ENCODE measurements at places on chromosomes 1 and 21.

DNA sequence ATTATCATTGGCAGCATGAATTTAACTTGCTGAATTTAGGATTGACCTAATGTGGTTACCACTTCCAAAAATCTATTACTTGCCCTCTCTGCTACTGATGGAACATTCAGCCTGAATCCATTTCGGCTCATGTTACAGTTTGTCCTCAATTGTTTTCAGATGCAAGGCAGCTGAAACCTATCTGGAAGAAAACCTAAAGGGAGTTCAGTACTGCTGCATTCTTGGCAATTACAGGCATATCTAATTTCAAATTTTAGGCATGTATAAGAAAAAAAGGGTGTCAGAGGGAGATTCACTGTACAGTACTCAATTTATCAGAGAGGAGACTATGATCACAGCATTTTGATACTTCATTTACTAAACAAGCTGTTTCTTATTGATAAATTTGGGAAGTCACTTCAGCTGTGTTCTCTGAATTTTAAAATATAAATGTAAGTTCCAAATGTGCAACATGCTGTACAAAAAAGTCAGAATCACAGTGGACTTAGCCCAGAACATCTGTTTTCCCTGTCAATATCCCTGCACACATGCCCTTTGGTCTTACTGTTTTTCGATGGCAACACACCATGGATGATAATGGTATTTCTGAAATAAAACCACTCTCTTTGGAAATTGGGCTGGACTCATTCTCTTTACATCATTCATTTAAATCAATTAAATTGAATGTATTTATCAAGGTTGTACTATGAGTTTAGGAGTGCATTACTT is 651.6 kb upstream of the ADGRL4 start:
- DNase-seq: no peak

DNA sequence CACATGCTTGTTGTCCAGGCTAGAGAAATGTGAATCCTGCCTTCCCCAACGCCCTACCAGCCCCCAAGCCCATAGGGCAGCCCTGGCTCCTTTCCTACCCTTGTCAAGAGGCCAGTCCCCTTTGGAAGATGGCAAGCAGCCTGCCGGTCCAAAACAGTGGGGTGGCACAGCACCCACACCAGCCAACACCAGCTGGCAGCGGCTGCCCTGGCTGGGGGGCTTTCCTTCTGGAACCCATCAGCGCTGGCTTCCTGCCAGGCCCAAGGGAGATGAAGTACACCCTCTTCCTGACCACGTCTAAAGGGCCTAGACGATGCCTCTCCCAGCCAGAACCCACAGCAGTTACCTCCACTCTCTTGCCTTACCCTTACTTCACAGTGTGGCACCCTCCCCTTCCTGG is 24.2 kb downstream of the KCNN3 start:
- DNase-seq: no peak

GRCh38 chr1:230501242-230501641 is 75.1 kb upstream of the PGBD5 start:
- DNase-seq: no peak

- no peak for DNase-seq
Observed at GRCh38 chr1:190154744-190155143, 322.9 kb downstream of the BRINP3 start.

DNA sequence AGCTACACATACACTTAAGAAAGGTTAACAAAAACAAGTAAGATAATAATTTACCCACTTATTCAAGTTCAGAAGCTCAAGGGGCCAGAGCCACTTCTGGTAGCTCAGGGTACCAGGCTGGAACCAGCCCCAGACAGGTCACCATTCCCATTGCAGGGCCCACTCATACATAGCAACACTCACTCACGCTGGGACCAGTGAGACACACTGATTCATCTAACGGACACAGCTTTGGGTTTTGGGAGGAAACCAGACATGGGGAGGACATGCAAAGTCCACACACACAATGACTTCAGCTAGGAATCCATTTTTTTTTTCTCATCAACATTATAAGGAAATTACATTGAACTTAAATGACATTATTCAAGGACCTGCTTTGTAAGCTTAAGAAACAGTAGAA is 169.1 kb downstream of the ZC3H11B start:
- no peak for DNase-seq

DNA sequence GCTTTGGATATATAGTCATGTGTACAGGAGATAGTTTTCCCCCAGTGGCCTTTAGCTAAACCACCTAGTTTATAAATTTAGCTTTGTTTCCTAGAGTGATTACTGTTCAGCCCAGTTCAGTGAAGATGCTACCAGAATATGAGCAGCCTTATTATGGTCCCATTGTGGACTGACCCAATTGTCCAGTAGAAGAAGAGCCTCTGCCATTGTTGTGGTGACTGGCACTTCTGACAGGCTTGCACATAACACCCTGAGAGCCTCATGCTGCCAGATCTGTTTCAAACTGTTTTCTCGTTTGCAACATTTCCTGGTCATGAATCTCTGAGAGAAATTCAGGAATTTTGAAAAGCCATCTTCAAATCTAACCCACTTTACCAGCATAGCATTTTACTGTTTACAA is 20.6 kb downstream of the KPNA6 start:
- DNase-seq: no peak

DNA sequence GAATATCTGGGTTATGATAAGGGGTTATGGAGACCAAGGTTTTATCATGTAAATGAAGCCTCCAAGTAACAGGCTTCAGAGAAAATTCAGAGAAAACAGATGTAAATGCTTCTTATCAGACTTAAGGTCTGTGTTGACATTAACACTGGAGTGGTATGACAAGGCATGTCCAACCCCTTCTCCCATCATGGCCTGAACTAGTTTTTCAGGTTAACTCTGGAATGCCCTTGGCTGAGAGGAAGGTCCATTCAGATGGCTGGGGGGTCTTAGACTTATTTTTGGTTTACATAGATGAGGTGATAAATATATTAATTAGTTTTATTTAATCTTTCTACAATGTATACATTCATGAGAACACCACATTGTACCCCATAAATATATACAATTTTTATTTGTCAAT is 399.6 kb downstream of the TBX15 start:
- no peak for DNase-seq

DNA sequence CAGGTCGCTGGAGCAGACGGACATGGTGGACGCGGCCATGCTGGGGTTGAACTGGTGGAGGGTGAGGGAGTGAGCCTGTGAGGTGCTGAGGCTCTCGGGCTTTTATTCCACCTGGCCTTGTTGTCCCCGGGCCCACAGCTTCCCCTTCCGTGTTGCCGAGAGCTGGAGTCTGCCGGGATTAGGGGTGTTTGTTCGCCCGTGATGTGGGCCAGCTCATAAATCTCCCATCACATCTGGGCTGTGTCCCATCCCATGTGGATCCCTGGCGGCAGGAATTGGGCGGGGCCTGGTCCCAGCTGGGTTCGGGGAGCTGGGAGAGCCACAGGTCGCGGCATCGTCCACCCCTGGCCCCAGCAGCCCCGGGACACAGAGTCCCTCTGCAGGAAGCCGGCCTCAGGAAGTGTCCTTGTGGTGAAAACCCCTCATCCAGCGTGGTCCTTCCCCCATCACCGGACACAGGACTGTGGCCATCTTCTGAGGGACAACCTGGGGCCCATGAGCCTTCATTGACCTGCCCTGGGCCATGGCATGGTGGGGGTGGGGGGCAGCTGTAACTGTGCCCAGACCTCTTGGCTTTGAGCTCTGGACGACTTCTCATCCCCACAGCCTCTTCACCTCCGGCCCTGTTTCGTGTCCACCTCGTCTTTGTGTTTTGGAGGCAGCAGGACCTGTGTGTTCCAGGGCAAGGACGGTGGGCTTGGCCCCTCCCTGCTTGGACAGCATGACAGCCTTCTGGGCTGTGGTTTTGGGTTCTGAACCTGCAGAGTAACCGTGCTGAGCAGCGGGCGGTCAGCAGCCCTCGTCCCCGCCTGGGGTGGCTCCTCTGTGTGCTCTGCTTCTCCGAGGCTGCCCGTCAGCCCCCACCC is at the start of gene KRTAP10-6:
KRTAP10-6 (minus strand) TSS at position 60 of the 866 bp plus-strand sequence; CDS start at position 39, 21 bp downstream.
- no peak for DNase-seq

- DNase-seq: peak; percentile 46
Observed at GRCh38 chr1:107936498-107937481, 28.2 kb downstream of the VAV3 start.

GRCh38 chr1:59682396-59683080 is 132.2 kb upstream of the HOOK1 start:
- DNase-seq: no peak

- DNase-seq: no peak
Observed at GRCh38 chr1:226417350-226417749, 9.5 kb upstream of the PARP1 start.

DNA sequence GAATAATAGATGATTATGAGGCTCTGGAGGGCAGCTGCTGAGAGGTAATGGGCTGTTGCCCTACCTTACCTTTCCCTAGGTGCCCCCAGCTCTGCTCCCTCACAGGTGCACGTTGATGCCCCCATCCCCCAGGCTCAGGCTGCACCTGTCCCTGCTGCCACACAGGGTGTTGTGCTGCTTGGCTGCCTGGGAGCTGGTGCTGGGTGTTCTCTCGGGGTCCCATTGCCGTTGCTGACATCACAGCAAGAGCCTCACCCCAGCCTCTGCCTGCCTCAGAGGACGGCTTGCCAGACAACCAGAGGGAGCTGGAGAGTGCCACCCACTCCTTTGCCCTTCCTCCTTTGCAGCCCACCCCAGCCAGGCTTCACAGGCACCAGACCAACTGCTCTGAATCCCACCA is 31.4 kb upstream of the DMBX1 start:
- no peak for DNase-seq

DNA sequence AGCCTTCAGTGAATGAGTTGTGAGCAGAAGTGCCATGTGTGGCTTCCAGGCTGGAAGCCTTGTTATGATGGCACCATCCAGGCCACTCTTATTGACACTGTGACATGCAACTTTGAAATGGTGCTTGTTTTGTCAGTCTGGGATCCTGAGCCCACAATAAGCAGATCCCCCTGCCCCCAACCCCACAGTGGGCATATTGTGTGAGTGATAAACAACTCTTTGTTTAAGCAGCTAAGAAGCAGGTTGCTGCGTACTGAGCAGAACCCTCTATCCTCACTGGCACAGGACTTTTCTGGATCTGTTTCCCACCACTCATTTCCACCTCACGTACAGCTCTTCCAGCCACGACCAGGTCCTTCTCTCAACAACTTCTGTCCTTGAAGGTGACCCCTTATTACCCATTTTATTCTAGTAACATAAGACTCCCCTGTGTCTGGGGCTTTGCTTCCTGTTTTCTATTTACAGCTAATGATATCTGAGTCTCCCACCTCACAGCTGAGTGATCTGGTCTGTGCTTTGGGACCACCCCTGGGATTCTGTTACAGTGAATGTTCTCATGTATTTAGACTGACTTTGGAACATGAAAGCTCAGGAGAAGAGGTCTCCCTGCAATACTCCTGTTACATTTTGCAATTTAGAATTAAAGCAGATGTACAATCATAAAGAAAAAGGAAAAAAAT is 375.5 kb downstream of the PCP4 start:
- no peak for DNase-seq

GRCh38 chr1:48054232-48054631 is 57.0 kb upstream of the TRABD2B start:
- DNase-seq: no peak

DNA sequence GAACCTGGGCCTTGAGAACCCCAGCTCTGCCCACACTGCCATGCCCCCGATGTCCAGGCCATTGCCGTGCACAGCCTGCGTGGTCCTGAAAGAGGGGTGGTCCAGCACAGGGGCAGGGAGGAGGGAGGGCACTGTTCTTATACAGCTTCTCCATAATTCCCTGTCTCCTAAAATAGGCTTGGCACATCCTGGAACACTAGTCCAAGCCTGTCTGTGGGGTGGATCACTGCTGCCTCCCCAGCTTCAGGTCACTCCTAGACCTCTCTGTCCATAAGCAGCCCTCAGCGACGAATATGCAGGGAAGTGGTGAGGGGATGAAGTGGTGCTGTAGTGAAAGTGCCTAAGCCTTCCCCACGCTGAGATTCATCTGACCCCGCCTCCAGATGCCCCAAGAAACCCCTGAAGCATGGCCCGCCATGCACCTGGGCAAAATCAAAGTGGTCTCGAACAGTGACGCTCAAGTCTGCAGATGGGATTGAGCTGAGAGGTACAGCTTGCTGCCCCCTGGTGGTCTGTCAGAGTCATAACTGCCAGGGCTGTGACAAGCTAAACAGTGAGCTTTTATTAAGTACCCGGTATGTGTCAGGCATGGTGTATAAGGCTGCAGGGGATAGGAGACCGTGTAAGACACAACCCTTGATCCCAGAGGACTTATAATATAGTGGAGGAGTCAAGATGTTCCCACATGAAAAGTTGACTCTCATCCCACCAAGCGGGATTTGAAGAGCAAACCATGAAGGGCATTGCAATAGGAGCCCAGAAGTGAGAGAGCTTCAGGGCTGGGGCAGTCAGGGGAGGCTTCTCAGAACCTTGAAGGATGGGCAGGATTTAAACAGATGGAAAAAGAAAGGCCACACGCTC is 66.6 kb downstream of the FAM163A start:
- DNase-seq: peak; percentile 53

DNA sequence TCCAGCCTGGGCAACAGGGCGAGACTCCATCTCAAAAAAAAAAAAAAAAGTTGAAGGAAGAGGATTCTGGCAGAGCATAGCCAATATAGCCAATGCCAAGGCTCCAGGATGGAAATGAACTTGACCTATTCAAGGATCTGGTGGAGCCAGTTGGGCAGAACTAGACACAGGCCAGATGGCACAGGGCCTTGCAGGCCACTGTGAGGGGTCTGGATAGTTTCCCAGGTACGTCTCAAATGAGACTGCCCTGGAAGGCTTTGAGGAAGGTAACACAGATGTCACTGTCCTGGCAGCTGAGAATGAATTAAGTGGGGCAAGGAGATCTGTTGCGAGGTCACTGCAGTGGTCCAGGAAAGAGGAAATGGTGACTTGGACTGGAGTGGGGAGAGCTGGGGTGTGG is 12.0 kb upstream of the ARHGEF19 start:
- DNase-seq: no peak

- peak; percentile 48 for DNase-seq
Observed at GRCh38 chr1:37513795-37514349, 694 bp downstream of the MEAF6 start.

- DNase-seq: no peak
Observed at GRCh38 chr21:15730484-15731242, 881 bp downstream of the USP25 start.

DNA sequence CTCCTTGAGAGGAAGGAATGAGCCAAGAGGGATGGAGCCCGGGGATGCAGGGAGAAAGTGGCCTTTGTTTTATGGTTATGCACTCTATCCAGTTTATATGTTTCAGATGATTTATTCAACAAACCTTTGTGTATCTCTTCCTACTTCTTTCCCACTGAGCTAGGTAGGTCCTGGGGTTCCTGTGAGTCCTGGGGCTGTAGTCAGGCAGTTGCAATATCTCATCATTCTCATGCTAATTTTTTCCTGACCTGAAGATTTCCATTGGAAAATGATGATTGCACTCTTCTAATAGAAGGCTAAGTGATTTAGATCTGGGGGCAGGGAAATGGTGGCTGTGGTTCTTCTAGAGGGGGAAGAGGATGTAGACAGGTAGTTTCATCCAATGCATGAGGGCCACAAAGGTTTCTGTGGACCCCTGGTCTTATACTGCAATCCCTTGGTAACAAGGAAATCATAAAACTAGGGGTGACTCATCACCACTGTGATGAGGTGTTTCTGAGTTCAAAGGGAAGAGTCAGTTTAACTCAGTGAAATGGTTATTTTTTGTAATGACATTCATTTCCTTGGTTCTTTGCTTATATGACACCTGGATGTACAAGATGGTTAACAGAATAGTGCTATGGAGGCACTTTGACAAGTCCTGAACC is 20.2 kb downstream of the B3GALT5 start:
- no peak for DNase-seq

- DNase-seq: no peak
Observed at GRCh38 chr1:95084317-95085176, 11.8 kb upstream of the ALG14 start.
